ENCODE measurements at places on chromosomes 2 and 18.
A peak's percentile ranks its signal among the peaks of the same experiment; 100 is the strongest.

DNA sequence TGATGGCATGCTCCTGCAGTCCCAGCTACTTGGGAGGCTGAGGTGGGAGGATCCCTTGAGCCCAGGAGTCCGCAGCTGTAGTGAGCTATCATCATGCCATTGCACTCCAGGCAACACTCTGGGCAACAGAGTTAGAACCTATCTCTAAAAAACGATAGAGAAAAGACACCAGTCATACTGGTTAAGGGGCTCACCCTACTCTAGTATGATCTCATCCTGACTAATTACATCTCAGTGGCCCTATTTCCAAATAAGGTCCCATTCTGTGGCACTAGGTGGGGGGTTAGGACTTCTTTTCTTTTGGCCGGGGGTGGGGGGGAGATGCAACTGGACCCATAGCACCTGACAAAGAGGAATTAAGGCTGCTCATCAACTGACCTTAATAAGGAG, 163.2 kb upstream of the NCK2 start:
- DNase-seq: no peak

GRCh38 chr2:7356909-7357584, 439.8 kb downstream of the RNF144A start:
- DNase-seq: no peak

- DNase-seq: no peak
These were observed 175.0 kb downstream of the SH3BP4 start for GRCh38 chr2:235126768-235127167.

DNA sequence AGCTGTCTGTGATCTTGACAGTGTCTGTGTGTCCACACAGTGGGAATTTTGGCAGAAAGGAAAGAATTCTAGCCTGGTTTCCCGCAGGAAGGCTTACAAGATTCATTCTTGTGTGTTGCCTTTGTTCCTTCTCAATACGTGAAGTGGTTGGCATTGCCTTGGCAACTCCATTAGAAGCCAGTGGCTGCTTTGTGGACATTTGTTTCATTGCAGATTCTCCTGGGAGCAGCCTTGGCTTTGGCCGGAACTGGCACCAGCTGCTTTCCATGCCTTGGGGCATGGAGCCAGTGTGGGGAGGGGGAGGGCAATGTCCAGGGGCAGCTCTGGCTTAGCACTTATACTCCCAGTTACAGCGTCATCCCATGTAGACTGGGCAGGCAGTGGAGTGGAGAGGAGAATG, 39.4 kb downstream of the KIF5C start:
- no peak for DNase-seq

GRCh38 chr2:8152392-8153257, 529.2 kb upstream of the ID2 start:
- DNase-seq: no peak

DNA sequence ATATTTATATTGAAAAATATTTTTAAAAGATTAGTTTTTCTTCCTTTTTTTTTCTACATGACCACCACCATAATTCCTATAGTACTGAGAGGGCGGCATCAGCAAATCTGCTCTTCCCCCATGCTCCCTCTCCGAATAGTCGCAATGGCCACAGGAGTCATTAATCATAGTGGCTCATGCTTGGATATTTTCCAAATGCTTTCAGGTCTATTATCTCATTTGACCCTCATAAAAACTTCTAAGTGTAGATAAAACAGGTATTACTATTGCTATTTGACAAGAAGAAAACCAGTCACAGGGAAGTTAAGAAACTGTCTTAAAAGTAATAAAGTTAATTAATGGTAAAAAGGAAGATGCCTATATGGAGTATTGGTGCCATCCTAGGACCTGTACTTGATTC, 440.7 kb downstream of the CMPK2 start:
- no peak for DNase-seq

GRCh38 chr2:159226608-159227385, 59.7 kb downstream of the WDSUB1 start:
- no peak for DNase-seq

DNA sequence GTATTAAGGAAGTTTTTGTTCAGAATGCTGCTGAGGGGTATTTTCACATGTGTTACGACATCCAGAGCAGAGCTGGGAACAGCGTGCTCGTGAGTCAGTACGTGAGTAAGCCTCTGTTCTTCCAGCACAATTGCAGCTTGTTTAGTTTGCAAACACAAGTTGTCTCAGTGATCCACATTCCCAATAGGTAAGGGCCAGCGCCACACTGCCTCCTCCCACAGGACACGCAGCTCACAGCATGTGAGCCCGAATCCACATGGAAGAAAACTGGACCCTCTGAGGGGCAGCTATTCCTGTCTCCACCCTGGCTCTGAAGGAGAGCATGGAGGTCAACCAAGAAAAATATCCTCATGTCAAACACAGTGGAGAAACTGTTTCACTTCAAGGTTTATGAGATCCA, 173.9 kb upstream of the PID1 start:
- peak; percentile 32 for DNase-seq

DNA sequence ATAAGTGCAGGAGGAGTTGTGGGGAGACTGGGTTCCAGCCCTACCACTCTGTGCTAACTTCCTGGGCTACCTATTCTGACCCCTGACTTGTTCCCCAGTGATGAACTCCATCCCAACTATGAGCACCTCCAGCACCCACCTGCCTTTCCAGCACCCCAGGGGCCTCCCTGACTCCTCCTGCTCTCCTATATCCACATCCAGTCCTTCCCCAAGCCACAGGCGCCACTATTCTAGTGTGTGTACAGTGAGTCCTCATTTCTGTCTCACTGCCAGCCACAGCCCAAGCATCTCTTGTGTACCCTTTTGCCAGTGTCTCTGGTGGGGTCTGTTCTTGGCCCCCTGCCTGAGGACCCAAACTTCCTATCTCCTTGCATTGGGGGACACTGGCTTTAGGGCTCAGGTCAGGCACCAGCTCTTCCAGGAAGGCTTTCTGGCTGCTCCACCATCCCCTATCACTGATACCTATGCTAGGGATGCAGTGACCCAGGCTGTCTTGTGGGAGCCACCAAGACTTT, 145.2 kb downstream of the INHBB start:
- no peak for DNase-seq

DNA sequence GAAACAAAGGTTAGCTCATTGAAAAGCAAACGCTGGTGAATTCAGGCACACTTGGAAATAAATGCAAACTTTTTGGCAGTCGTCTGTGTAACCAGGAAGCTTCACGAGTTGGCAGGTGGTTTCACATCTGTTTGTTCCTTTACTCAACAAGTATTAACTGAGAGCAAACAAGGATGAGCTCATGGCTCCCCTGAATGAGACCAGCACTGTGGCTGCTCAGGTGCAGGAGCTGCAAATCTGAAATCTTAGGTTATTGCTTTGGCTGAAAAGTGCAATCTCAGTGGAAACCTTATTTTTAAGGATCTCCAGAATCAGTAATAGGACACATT, 46.3 kb downstream of the SH3RF3 start:
- no peak for DNase-seq

DNA sequence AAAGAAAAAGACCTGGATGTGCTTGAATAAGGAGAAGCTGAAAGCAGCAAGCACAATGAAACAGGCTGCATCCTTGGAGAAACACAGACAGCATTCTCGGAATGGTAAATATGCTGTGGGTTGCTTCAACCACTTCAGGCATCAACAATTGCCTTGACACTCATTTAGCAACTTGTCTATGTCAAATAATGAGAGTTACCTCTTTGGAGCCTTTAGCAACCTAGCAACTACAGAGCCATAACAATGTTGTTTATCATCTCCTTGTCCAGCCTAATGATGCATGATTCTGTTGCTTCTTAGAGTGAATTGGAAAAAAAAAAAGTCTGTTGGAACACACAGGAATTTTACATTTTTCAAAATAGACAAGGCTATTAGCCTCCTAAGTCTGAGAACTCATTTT, 410.6 kb downstream of the PIK3C3 start:
- DNase-seq: no peak

DNA sequence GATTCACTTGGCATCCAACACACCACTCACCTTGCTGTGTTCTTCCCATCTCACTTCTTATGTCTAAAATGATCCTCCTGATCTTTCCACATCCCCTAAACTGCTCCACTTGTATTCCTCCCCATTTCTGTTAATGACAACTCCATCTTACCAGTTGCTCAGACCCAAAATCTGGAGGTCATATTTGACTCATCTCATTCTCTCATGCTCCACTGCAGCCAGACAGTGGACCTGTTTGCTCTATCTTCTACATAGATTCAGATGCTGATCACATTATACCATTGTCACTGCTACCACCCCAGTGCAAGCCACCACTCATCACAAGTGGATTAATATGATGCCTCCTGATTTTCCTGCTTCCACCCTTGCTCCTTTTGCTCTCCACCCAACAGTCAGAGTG, 7.9 kb upstream of the NABP1 start:
- DNase-seq: no peak

DNA sequence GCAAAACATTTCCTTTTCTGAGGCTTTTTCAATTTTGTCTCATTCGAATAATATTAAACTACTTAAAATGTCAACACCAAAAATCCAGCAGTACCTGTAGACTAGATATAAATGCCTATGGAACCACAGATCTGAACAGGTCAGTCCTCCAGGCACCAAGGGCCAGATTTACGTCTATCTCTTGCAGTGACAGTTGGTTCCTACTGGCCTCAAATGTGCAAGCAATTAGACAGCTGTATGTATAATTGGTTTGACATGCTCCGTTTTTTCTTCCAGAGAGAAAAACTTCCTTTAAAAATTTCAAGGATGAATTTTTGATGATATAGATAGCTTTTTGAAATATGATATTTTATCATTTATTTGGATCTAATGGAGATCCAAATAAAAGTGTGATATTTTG, 443.8 kb upstream of the POU3F3 start:
- DNase-seq: no peak

DNA sequence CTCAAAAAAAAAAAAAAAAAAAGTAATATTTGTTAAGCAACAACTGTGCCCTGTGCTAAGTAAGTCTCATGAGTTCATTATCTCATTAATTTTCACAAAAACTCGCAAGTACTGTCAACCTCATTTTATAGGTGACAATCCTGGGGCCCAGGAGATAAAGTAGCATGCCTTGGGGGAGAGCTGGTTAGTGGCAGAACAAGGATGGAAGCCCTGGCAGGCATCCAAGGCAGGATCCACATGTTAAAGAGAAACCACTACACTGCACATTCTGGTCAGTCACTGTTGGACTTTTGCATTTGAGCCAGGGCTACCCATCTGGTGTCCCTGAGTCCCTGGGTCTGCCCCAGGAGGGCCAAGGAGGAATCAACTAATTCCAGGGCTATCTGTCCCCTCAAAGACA, 54.6 kb downstream of the ZFP36L2 start:
- no peak for DNase-seq

DNA sequence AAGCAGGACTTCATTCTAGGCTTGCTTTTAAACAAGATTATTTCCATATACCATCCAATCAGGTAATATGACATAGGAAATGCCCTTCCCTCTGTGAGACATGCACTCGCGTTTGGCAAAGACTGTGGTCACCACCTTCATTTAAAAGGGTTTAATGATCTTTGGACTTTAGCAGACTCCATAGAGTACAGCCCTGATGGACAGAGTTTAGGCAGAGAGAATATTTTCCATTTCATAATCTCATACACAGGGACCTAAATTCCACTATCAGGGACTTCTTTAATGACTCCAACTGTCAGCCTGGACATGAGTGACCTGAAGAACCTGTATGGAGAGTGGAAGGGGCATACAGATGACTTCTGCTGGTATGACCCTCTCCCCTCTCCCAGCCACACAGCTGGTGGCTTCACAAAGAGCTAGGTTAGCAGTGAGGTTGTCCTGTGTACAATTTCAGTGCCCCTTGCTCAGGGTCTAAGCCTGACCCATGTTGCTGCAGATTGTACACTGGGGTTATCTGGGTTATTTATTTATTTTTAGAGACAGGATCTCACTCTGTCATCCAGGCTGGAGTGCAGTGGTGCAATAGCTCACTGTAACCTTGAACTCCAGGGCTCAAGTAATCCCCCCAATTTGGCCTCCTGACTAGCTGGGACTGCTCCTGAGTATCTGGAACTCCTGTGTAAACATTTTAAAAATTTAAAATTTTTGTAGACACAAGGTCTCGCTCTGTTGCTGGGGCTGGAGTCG, 59.2 kb downstream of the PTPRM start:
- no peak for DNase-seq

DNA sequence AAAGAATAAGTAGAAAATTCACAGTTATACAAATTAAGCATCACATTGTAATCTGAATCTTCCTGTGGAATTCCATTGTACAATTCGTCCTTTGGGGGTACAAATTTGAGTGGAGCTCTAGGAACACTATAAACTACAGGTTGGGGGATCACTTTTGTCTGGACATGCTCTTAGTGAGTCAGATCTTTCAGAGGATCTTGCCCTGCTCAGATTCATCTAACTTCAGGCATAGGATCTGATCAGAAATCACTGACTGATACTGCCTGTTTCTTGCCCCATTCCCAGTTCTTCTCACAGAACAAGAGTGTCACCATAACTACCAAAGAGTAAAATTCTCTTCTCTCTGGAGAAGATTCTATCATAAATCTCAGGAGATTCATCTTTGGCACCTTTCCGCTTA, 10.7 kb upstream of the VSNL1 start:
- no peak for DNase-seq

DNA sequence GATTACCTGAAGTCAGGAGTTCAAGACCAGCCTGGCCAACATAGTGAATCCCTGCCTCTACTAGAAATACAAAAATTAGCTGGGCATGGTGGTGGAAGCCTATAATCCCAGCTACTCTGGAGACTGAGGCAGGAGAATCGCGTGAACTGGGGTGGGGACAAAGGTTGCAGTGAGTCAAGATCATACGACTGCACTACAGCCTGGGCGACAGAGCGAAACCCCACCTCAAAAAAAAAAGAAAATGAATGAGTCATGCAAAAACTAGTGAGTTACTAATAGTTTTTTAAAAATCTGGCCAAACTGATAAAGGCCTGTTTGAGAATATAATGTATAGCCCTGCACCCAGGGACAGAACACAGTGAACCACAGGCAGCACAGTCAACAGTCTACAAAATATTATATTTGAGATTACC, 17.5 kb downstream of the AFG3L2 start:
- no peak for DNase-seq

- no peak for DNase-seq
These were observed 366.3 kb upstream of the TFPI start for GRCh38 chr2:187920511-187920910.

DNA sequence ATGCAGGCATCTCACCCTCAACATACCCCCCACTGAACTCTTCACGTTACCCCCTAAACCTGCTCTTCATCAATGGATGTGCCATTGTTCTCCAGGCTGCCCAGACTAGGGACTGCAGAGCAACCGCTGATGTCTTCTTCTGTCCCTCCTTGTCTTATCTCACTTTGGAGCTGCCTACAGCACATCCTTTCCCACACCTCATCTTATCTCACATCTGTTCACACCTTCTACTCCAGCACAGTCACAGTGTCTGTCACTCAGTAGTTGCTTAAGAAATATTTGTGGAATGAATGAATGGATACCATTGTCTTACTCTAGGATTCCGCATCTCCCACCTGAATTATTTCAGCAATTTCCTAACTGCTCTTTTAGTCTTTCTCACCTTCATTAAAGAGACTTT, 144.5 kb downstream of the ANTXR1 start:
- no peak for DNase-seq

GRCh38 chr2:71459084-71459431, 5.7 kb downstream of the DYSF start:
- no peak for DNase-seq

- DNase-seq: peak; percentile 49
These were observed 23.8 kb downstream of the SOWAHC start for GRCh38 chr2:109637749-109638570.

- DNase-seq: no peak
These were observed 53.7 kb downstream of the PTRHD1 start for GRCh38 chr2:24739354-24740025.

GRCh38 chr2:200439981-200440380, 69.9 kb downstream of the KCTD18 start:
- no peak for DNase-seq

Measured in kidney capillary endothelial cell (primary cell).